ENCODE measurements at places on chromosomes 4 and X.

- no peak for DNase-seq
These were observed 51.9 kb upstream of the USP9X start for GRCh38 chrX:41033299-41033698.

- DNase-seq = no peak
These were observed 238.8 kb downstream of the LDB2 start for GRCh38 chr4:16659694-16660093.

DNA sequence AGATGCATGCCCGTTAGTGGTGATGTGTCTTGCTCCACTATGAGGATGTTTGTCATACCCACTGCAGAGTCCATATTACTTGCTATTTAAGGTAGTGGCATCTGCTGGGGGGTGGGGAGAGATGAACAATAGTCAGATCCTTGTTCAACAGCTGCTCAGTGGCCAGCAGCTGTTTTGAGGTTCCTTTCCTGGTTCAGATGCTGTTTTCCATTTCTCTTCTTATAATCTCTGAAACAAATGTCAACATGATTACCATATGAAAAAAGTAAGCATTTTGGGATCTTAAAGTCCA lies 1567.9 kb upstream of the TENM3 start:
- no peak for DNase-seq

- DNase-seq = no peak
These were observed 706 bp upstream of the CSTF2 start for GRCh38 chrX:100819534-100819836.

GRCh38 chr4:61493041-61493440 lies 292.9 kb downstream of the ADGRL3 start:
- DNase-seq = no peak

DNA sequence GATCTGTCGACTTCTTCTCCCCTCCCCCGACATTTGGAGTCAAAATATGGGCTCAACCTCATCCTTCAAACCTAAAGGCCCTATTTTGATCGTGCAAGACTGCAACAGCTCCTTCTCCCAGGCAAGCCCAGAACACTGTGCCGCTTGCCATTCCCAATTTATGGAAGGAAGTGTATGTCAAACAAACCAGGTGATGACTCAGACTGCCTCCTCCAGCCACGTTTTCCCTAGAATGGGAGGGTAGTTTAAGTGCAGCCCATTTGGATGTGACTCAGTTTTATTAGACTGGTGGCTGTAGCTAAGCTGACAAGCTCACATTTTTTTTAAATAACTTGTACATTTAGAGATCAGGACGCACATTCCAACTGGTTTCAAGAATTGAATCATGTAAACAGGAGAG lies 570.4 kb upstream of the DIPK2B start:
- peak; percentile 73 for DNase-seq

DNA sequence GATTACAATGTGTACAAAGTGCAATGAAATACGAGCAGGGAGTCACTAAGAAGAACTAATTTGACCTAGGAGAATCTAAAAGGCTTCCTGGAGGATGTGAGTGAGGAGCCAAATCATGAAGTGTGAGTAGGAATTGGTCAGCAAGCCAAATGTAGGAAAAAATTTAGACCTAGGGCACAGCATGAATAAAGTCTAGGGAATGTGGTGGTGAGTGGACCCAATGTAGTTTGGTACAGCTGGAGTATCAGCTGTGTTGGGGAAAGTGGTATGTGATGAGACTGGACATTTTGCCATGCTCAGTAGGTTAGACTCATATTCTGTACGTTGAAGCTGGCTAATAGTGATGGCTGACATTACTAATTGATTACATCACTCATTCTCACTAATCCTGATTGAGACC lies 191.0 kb downstream of the AFF2 start:
- no peak for DNase-seq

GRCh38 chrX:15737959-15738902 lies at the start of gene CA5B:
CA5B (plus strand) TSS chrX:15738270; CDS start chrX:15750024, 11,754 bp downstream.
- peak; percentile 90 for DNase-seq

DNA sequence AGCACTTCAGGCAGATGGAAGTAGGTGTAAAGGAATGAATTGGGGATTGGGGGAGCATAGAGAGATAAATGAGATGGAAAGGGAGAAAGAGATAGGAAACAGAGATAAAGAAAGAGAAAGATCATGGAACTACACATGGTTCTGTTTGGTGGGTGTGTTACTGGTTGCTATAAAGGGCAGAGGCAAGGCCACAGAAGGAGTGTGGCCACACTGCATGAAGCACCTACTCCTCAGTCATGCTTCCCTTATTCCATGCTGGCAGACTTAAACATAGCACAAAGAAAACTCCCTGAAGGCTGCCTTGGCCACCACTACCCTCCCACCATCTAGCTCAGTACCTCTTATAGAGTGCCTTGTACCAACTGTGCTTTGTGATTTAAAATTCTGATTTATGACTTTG lies 56.9 kb downstream of the OPHN1 start:
- no peak for DNase-seq

DNA sequence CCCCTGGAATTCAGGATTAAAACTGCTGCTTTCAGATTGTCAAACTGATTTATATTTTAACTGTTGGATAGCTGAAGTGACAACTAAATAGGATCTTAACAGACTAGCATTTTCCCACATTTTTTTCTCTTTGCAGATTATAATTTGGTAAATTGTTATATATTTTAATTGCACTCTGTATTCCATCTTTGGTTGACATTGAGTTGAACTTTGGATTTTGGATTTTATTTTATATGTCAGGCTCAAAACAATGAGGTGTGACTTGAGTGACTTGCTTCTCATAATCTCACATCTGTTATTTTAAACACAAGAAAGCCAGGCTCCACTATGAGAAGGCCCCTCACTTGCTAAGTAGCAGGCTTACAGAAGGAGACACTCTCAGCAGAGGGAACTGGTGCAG lies 38.1 kb downstream of the NAA11 start:
- DNase-seq = no peak

- no peak for DNase-seq
These were observed 66.1 kb downstream of the PHKA2 start for GRCh38 chrX:18917831-18918230.

DNA sequence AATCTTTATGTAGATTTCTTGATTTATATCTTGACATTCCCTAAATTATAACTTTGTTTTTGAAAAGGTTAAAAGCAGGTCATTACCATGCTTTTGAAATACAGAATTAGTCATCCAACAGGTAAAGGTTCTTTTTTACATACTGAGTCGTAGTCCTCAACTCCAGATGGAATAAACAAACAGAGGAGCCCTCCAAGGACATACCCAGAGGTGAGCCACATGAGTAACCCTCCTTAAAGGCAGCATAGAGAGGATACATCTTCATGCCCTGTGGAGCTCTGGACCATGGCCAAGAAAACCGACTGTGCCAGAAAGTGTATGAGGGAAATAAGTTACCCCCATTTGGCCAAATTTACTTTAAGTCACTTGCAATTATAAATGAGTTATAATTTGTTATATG lies 95.3 kb upstream of the MCF2 start:
- no peak for DNase-seq

DNA sequence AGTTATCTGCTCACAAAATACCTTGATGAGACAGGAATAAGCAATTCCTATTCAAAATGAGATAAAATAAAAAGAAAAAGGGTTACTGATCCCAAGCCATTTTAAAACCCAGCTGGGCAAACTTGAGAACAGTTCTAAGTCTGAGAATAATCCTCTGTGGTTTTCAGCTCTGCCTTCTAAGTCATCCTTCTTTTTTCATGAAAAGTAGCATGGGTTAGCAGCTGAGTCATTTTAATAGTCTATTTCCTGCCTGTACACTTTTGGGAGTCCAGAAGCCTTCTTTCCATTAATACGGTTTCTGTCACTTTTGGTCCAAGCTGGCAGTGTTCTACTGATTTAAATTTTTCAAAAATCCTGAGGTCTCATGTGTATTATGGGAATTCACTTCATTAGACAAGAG lies 374.3 kb downstream of the IQCM start:
- DNase-seq = no peak

GRCh38 chrX:48854898-48855297 lies 19.5 kb upstream of the PCSK1N start:
- DNase-seq = no peak

DNA sequence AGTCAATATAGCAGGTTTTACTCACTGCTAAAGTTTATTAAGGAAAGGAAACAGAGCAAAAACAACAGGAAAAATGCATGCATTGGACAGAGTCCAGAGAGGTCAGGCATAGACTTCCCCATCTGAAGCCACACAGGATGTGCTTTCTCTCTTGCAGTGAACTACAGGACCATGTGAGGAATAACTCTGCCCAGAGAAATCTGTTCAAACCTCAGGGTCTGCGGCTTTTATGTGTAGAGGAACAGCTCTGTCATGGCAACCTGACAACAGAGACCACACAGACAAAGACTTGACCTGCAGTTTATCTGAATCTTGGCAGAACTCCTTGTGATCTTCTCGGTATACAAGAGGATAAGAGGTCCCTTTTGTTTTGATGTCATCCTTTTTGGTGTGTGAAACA lies 46.3 kb upstream of the LONRF3 start:
- DNase-seq = no peak

DNA sequence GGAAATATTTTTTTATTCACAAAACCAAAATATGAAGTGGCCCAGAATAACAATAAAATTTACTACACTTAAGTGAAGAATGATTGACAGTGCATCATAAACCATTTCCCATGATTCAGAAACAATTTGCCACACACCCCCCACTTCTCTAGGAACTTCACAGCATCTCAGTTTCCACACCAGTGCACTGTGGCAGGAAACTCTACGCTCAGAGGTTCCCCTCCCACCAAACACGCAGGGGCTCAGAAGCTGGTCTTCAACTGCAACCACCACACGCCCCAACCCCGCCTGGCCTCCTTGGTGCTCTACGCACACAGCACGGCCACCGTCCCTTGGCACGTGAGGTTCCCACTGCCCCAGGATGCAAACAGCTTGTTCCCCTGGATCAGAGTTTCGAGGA lies 63.7 kb downstream of the ZFYVE28 start:
- DNase-seq = no peak

DNA sequence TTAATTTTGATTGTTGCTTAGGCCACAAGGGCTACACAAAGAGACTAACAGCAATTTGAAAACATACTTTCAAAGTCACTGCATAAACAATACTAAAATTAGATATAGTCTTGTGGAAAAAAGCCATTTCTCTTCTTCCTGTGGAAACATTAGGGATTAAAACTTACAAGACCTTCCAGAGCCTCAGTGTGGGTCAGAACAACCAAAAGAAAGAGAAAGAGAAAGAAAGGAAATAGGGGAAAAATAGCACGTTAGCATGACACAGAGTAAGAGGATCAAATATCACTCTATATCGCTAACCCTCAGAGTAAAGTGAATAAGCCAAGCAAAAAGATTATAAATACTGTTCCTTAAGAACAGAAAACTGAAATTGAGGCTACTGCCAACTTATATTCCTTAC lies 127.8 kb upstream of the DIAPH2 start:
- DNase-seq = no peak

- no peak for DNase-seq
These were observed 388.7 kb downstream of the FAT4 start for GRCh38 chr4:125703443-125703842.

DNA sequence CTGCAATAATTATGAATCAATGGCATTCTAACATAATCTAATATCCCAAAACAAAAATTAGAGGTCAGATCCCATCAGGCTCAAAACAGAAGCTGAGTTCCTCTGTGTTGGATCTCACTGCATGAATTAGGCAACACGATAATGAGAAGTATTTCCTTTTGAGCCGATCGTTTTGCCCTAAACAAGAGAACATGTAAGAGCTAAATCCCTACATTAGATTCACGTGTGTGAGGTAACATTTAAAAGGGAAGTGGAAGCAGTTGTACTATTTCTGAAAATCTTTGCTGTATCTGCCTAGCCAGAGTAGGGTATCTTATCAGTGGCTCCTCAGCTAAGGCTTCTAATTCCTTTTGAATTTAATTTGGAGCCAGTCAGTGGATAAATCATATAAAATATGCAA lies 115.6 kb downstream of the C4orf51 start:
- no peak for DNase-seq

- DNase-seq = no peak
These were observed 510.6 kb upstream of the BOD1L1 start for GRCh38 chr4:14138106-14138505.

- DNase-seq = no peak
These were observed 175.6 kb upstream of the RBPJ start for GRCh38 chr4:26145212-26145611.

DNA sequence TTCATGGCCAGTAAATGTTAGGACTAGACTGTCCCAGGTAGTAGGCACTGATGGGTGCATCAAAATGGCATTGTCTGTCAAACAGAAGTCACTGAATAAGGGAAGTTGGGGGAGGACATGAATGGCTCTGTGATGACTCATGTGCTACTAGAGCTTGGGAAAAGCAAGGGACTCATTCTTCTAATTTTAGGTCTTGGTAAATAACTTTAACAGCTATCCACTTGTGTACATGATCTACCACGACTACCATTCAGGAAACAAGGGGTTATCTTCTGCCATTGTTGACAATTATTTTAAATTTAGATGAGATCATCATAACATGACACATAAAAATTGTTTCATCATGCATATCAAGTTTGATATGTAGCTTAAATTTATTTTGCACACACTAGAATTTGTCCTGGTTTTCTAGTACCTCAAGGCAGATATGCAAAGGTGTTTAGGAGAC lies 6.3 kb downstream of the AREG start:
- peak; percentile 16 for DNase-seq

DNA sequence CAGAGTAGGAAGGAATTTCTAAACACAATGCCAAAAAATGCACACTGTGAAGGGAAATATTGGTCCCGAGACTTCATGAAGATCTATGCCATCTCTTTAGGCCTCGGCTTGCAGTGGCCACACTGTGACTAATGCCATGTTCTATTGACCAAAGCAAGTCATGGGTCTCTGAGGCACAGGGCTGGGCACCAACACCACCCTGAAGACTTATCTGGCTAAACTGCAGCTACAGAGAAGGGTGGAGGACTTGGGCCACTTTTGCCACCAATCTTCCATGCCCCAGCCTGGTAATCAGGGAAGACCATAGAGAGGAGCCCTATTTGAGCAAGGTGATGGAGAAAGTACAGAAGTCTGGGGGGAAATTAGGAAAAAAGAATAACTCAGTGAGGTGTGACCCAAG lies 42.1 kb downstream of the HMX1 start:
- DNase-seq = no peak

- DNase-seq = no peak
These were observed 103.2 kb downstream of the SRPX start for GRCh38 chrX:38117485-38117884.

DNA sequence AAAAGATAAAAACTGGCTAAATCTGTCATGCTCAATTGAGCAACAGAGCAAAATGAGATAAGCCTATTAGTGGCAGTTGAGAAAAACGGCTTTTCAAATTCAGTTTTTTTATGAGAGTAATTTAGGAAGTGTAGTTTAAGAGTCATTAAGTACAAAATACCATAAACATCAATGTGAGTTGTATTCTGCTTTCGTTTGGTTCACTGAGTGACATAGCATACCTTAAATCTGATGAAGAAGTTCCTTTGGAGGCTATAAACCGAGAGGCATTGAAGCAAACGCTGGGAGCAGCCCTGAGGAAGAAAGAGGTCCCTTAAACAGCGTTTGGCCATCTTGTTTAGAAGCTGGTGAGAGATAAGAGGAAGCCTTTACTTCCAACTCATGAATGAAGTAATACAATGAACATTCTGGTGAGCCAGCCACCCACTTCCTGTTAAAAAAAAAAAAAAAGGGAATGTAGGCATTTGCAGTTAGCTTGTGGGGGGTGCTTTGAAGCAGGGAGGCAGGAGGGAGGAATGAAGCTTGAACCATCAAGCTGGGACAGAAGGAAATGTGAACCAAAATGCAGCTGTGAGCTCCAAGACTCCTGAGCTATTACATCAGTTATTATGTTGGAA lies 132.3 kb downstream of the ZNF330 start:
- DNase-seq = no peak

- DNase-seq = no peak
These were observed 162.6 kb upstream of the INTU start for GRCh38 chr4:127469959-127470809.

- no peak for DNase-seq
These were observed 53.3 kb downstream of the FBXO8 start for GRCh38 chr4:174230148-174230547.
